ENCODE measurements at places on chromosomes 3 and 15. TPM values are rescaled to one million over a fixed set of nuclear protein-coding genes. Genes with fewer than 3 reads are reported as not detected.

GRCh38 chr15:58146749-58147148 lies 8.6 kb downstream of the AQP9 start:
- no peak for DNase-seq

Gene CPLX3
- 0.72 TPM for total RNA-seq

- no peak for DNase-seq
These were observed 185.9 kb upstream of the GBE1 start for GRCh38 chr3:81947359-81947758.

- DNase-seq, result peak; percentile 84
These were observed 22.9 kb downstream of the ANP32A start for GRCh38 chr15:68797599-68798345.

GRCh38 chr3:172513488-172513887 lies 9.7 kb downstream of the TNFSF10 start:
- no peak for DNase-seq

Gene EFCC1
- not detected for total RNA-seq

GRCh38 chr3:45560281-45560971 lies 34.1 kb upstream of the LIMD1 start:
- no peak for DNase-seq

GRCh38 chr3:145183261-145183660 lies 977.7 kb downstream of the PLOD2 start:
- DNase-seq, result no peak

DNA sequence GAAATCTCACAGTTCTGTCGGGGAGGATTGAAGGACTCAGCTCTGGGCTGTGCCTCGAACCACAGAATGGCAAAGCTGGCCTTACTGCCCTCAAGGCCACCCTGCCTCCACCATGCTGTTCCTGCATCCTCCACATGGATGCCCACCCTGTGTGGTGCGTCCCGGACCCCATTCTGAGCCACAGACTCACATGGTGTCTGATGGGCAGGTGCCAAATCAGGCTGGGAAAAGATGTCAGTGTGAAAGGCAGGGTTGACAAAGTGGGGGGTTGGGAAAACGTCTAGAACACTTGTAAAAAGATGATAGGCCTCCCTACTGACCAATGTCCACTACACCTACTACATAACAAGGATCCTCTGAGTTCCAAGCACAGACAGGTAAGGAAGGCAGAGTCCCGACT lies 49.4 kb downstream of the TM2D3 start:
- no peak for DNase-seq

DNA sequence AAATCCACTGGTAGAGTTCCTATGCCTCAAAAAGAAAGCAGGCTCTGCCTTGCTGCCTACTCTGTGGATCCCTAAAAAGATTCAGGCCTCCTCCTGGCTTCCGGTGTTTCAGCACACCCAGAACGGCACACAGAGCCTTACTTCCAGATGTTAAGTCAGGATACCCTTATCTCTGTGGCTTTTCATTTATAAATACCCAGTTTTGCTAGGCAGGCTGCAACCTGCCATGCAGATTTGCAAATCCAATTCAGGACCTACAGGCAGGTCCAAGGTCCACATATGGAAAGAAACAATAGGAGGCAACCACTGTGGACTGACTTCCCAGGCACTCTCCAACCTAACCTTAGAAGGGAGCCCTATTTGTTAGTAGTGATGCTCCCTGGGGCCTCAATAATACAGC lies 30.7 kb downstream of the EFL1 start:
- no peak for DNase-seq

- no peak for DNase-seq
These were observed 119.3 kb upstream of the SLC24A5 start for GRCh38 chr15:48001393-48002039.

Gene PLXNA1
- 50.1 TPM for total RNA-seq

DNA sequence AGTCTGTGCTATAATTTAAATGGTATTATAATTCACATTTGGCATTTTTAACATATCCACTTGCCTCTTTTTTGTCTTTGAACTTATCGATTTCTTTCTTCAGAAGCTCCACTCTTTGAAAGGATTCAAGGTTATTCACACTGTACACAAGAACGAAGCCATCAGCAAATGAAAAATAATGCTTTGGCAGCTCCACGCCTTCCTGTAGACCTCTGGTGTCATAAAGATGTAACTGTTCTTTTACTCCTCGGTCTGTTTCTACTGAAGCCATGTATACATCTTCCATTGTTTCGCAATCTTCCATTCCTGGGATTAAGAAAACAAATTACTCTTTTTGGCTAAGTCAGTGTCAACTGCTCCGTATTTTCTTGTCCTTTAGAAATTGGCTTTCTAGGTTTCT lies 16.0 kb downstream of the NKIRAS1 start:
- no peak for DNase-seq

GRCh38 chr3:150749255-150749654 lies 13.7 kb downstream of the SIAH2 start:
- no peak for DNase-seq

GRCh38 chr15:85379403-85380131 lies 836 bp upstream of the AKAP13 start:
- DNase-seq, result peak; percentile 47
